Inflammatory macrophage (primary cell): ENCODE measurements at places on chromosomes 6 and 20.

- DNase-seq: no peak
These were observed 109.0 kb downstream of the SULF2 start for GRCh38 chr20:47676219-47676721.

DNA sequence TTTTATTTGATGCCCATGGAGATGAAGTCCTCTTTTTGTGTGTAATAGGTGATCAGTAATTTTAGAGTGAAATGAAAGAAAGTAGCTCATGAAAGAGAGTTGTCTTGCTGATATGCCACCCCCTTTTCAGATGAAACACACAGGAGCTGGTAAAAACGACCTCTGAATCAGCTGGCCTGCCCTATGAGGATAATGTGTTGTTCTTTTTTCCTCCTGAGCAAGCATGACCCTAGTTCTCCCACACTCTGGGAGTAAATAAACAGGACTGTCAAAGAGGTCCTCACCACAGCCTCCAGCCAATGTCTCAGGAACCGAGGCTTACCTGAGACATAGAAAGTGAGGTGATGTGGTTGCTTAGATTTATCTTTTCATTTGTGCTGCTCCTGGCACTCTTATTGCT is 29.5 kb downstream of the GPX5 start:
- no peak for DNase-seq

DNA sequence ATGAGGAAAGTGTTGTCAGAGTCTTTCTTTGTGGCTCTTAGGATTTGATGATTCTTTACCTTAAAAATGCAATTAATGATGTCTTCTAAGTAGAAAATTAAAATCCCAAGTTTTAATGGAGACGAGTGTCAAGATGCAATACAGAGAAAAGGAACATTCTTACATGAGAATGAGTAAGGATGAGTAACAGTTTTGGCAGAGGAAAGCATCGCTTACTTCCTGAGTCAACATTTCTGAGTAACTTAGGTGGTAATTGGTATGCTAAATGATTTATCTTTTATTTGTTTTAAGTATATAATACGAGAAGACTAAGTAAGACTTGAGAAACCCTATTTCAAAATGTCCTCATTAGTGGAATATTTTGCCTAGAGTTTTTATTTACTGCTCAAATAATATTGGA is 101.3 kb downstream of the RTN4IP1 start:
- DNase-seq: no peak

DNA sequence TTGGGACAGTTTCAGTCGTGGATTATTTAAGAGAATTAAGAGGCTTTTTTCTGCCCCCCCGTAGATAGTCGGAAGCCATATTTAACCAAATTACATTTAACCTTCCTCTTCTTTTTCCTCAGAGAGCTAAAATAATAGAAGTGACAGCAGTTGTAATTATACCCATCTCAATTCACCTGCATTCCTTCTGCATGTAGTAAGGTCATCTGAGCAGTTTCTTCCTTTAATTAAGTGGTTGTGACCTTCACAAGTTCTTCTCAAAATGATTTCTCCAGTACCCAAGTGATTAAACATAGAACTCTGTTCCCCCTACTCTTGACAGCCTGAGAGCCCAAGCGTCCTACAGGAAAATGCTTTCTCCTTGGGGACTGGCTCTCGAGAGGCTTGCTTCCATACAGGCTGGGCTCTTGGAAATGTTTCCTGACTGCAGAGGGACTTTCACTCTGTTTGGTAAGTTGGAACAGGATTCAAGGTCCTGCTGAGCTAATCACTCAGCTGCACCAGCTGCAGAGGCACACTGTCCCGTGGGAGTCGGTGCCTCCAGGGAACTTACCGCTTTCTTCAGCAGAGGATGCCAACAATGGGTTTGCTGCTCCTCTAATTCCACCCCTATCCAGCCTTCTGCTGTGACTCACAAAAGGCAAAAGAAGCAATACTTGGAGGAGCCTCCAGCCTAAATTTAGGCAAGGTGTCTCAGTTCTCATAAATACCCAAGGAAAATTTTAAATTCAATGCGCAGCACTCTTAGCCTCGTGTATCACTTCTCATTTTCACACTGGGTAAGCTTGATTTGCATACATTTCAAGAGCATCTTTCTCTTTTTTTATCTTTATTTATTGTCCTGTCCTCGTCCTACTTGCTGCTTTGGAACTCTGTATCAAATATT is 414.9 kb downstream of the KIF16B start:
- DNase-seq: no peak

GRCh38 chr20:41632896-41633295 is 14.7 kb upstream of the CHD6 start:
- peak; percentile 88 for DNase-seq

GRCh38 chr6:90730151-90730673 is 143.3 kb upstream of the MAP3K7 start:
- no peak for DNase-seq

DNA sequence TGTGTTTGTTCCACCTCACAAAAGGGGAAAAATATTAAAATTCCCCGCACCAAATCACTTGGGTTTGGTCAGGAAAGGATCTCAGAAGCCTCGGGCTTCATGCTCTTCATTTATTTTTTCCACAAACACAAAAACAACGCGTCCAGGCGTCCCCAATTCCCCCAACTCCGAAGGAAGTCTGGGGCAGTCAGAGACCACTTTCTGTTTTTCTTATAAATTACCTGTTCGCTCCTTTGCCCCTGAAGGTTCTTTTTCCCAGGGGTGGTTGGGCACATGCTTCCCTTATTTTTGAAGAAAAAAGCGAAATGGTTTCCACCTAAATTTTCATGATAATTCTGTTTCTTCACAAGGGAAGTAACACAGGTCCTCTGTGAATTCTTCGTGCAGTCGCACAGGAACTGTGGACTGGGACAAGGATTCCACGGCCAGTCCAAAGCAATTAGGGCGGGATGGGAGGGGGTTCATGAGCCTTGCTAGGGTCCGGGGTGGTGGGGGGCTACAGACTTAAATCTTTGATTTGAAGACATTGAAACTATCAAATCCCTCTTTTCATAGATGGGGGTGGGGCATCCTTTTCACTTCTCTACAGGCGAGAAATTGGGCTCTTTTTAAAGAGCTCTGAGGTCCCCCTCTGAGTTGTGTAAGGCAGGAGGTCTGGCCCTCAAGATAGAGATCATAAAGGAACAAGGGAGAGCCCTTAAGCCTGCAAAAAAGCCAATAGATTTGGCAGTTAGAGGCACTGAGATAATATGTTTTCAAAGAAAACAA is 30.5 kb upstream of the HFE start:
- peak; percentile 32 for DNase-seq

DNA sequence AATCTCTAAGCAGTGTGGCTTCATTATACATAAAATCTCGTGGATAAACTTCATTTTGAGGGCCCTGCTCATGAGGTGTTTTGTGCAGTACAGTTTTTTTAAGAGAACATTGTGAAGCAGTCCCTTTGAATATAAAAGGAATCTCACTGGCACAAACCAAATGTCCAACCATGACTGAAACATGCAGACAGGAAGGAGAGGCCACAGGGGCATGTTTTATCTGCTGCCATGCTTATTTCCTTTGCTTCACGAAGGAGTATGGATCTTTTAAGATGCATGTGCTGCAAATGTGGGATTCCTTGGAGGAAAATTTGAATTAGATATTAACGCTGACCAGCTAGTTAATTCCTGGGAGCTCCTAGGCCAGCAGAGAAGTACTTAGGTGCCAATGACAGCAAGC is 192.3 kb downstream of the DST start:
- no peak for DNase-seq

DNA sequence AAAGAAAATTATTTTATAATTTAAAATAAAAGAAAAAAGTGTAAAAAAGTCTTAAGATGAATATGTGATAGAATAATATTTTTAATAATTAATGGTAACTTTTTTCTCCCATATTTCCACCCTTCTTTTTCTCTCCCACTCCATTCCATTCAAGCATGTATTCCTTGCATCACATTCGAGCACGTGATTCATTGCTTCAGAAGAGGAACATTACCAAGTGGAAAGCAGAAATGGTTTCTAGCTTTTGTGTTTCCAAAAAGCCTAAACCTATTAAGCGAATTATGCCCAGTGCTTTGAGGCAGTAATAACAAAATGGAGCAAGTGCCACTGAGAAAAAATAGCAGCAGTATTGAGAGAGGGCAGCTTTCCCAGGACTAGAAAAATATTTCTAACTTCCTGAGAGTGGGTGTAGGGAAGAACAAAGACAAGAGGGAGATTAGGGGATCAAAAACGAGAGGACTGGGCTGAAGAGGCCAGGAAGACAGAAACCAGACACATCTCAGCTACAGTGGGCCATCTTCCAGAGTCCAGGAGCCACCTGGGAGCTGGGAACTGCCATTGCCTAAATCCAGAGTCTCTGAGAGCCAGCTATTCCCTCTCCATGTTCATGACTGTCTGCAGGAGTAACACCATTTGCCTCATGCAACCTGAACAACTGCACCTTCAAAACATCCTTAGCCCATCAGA is 15.0 kb upstream of the AKIRIN2 start:
- DNase-seq: peak; percentile 86

DNA sequence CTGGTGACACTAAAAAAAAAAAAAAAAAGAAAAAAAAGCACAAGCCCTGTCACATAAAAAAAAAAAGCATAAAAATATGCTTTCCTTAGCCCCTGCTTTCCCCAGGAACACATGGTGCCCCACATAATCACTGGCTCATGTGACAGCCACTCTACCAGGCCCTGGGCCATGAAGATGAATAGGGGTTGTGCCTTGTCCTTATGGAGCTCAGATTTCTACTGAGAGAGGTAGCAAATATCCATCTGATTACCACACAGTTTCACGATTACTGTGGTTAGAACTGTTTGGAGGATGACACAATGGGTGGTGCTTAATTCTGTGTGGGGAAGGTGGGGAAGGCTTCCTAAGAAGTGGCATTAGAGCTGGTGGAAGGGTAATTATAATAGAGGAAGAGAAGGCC is 9.3 kb downstream of the RAET1E start:
- DNase-seq: no peak

- no peak for DNase-seq
These were observed 192.0 kb downstream of the LRFN2 start for GRCh38 chr6:40395066-40395697.

- DNase-seq: no peak
These were observed 71.8 kb upstream of the CENPW start for GRCh38 chr6:126268092-126268491.

DNA sequence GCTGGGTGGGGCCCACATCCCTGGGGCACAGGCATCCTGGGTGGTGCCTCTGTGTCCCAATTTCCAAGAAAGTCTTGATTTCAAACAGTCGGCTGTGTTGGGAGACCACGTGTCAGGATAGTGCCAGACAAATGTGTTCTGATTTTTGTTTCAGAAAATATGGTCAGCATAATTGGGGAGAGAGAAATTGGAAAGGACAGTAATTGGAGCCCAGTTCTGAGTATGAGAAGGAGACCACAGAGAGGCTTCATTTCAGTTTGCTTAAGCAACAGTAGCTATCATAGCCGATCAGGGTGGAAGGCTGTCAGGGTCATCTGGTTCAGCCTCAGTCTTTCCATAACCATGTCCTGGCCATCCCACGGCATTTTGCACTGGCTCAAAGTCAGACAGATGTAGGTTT is 220.7 kb downstream of the CDC5L start:
- no peak for DNase-seq

DNA sequence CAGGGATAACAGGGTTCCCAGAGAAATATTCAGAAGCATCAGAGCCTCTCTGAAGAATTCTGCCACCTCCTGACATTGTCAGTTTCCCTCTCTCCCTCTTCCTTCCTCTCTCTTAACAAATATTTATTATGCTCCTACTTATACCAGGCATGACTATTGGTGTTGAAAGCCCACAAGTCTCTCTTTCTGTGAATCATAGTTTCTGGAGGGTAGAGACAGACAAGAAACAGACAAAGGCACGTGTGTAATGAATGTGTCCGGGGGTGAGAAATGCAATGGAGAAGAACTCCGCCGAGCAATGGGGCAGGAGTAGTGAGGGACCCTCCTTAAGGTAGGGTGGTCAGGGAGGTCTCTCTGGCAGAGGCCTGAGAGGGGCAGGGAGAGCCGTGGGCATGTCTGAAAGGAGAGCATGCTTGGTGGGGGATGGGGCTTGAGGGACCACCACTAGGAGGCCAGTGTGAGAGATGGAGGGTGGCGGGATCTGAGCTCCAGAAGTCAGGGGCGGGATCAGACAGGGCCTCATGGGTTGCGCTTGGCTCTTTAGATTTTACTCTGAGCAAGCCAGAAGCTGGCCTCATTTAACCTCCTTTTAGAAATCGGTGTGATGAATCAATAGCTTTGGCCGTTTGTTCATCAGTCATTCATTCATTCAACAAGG is 57.3 kb downstream of the EYA2 start:
- no peak for DNase-seq

GRCh38 chr20:2986466-2986865 is 57.0 kb upstream of the GNRH2 start:
- DNase-seq: peak; percentile 91

GRCh38 chr20:47765271-47765670 is 20.0 kb downstream of the SULF2 start:
- DNase-seq: peak; percentile 50

- DNase-seq: no peak
These were observed 584 bp downstream of the PTK7 start for GRCh38 chr6:43076464-43077332.

GRCh38 chr20:41371371-41371770 is 4.8 kb upstream of the EMILIN3 start:
- DNase-seq: no peak

DNA sequence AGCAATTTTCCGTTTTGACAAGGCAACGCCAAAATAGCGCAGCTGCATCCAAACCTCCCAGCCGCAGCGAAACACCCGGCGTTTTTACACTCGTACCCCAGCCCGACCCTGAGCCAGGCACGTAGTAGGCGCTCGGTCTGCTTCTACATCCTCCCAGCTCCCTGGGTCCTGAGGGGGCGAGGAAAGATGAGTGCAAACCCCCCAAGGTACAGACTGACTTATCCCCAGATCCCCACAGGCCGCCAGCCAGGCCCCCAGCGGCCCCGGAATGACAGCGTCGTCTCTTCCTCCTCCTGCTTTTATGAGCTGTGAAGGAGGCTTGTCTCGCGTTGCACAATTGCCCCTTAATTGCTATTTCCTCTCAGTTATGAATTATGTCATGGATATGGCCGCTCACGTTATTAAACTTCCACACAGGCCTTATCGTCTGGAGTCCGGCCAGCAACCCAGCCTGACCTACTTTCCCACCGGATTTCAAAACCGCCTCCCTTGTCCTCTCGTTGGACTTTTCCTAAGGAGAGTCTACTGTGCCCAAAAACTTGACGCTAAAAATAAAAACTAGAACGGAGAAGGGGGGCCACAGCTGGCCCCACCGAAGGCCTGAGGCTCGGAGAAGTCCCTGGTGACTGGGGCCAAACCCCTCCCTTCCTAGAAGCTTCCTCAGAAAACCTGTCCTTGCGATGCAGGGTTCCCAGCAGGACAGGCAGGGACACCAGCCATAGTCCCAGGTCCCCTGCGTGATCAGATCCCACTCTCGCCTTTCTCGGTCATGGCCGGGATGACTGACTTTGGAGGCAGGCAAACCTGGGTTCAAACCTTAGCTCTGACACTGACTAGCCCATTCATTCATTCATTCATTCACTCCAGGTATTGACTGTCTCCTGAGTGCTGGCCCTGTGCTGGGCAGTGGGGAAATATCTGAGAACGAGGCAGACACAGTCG is 130.9 kb upstream of the PTPN1 start:
- DNase-seq: peak; percentile 91

DNA sequence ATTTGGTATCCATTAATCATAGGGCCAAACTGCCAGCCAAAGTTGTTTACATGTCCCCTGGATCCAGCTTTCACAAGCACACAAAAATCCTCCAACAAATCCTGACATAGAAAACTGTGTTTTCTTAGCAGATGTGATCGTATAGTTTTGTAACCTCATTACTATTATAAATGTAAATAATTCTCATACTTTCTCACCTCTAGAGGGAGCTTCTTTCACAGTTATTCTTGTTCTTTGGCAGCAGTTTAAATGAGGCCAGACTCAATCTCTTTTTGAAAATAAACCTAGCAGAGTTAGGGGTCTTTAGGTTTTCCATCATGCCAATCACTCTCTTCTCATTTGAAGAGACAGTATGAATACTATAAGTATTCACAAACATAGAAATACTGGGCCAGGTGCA is 17.0 kb upstream of the ZNF318 start:
- DNase-seq: no peak
